ENCODE measurements at places on chromosomes 2 and 18. TPM values are rescaled to one million over a fixed set of nuclear protein-coding genes. Genes with fewer than 3 reads are reported as not detected.

Gene KLHL29
- 1.5 TPM for total RNA-seq

Gene NT5DC4
- total RNA-seq: not detected

Gene SKOR2
- not detected for total RNA-seq

Gene HRH4
- total RNA-seq: 0.16 TPM

GRCh38 chr18:35842536-35842935, 129.9 kb upstream of the RMP24 start:
- DNase-seq: no peak
